ENCODE measurements at places on chromosomes 1 and 21.

DNA sequence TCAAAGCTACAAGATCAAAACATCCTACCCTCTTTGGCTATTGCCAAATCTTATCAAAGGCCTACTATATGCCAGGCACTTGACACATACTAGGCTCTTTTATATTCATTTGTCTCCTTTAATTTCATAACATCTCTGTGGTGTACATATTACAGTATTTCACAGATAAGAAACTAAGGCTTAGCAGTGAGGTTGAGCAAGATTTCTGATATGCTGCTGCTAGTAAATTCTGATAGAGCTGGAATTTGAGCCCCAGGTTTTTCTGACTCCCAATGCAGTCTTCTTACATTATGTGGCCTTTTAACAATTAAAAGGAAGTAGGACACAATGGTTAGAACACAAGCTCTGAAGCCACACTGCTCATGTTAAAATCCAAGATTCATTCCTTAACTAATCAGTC is 16.8 kb downstream of the CCDC185 start:
- DNase-seq = no peak

DNA sequence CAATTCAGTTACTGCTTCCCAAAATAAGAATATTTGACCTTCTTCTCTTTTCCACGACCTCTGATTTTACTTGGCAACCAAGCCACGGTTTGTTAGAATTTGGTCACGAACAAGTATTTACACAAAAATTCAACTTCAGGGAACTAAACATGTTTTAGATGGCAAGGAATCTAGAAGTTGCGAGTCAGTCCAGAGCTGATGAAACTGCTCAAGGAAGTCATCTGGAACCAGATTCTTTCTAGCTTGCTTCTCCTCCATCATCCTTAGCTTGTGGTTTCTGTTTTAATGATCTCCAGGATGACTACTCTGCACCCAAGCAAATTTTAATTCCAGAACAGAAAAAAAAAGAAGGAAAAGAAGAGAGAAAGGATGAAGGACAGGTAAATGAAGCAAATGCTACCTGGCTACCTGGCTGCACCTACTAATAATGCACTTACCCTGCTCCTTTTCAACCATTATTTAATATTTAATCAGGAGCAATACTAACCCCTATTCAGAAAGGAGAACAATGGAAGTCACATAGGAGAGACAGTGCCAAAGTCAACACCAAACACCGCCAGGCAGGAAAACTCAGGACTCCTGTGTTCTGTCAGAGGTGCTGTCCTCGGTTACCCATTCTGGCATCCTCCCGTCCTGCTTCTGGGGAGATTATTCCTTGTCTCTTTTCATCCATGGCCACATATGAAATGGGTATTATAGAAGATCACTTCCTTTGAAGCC is 54.2 kb upstream of the RGS7 start:
- DNase-seq = no peak

DNA sequence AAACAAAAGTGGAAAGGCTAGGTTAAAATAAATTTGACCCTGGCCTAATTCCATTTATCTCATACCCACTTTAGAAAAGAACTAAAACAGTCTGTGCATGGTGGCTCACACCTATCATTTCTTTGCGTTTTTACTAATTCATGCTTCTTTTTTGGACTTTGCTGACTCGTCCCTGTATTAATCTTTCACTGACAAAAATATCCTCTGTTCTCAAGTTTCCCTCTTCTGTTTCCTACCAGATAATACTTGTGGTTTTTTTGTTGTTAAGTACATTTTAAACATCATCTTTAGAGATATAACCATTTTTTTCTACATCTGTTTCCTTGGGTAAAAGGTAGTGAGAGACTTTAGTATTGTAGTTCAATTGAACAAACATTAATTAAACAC is 11.5 kb downstream of the CNST start:
- DNase-seq = no peak

DNA sequence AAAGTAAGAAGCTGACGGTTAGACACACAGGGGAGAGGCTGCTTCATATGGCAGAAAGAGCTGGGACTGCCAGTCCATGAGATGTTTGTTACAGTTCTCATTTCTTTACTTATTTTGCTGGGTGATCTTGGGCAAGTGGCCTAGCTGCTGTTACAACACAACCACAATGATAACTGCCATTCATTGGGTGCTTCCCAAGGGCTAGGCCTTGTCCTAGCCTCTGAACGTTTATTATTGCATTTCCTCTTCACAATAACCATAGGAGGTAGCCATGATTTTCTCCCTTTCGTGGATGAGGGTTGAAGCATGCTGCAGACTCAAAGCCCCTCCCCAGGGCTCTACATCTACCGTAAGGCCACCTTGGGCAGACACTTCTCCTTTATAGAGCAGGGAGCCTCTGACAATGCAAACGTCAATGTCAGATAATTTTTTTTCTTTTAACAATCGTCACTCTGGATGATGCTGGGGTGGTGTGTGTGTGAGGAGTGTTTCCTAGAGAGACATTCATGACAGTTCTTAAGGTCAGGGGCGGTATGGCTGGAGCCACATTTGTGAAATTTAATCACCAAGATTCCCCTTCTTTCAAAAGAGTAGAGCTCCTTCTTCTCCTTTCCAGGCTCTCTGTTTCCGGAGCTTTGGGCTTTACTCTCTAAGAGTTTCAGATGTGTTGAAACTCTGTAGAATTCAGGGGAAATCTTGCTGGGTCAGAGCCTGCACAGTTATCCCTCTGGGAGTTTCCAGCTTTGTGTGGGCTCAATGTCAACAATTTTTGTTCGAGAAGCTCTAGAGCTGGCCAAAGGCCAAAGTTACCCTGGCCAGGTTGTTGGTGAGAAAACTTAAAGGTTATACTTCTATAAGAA is 138.5 kb upstream of the SGIP1 start:
- no peak for DNase-seq

DNA sequence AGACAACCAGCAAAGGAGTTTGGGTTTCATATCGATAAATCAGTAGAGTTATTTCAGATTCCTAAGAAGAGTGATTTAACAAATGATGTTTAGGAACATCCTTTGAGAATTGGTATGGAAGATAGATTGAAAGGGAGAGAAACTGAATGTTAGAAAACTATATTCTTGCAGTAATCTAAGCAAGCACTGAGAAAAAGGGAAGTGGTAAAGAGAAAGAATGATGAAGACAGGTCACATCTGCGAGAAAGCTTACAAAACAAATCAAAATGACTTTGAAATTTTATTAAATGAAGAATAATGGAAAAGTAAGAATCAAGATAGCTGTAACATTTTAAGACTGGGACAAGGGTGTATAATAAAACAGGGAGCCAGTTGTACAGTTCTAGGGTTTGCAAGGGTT is 177.0 kb downstream of the HS2ST1 start:
- DNase-seq = no peak

- no peak for DNase-seq
Measured at GRCh38 chr1:12649971-12650421, 6.1 kb downstream of the AADACL4 start.
